ENCODE measurements at places on chromosomes 11 and 22.

DNA sequence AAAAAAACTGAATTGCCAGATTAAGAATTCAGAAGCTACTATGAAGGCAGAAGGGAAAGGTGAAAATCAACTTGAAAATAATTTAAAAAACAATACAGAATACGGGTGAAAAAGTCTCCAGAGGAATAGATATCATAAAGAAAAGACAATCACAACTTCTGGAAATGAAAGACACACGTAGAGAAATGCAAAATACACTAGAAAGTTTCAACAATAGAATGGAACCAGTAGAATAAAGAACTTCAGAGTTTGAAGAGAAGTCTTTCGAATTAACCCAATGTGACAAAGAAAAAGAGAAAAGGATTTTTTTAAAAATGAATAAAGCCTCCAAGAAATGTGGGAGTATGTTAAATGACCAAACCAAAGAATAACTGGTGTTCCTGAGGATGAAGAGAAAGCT is 263.8 kb upstream of the FAT3 start:
- DNase-seq, result no peak

DNA sequence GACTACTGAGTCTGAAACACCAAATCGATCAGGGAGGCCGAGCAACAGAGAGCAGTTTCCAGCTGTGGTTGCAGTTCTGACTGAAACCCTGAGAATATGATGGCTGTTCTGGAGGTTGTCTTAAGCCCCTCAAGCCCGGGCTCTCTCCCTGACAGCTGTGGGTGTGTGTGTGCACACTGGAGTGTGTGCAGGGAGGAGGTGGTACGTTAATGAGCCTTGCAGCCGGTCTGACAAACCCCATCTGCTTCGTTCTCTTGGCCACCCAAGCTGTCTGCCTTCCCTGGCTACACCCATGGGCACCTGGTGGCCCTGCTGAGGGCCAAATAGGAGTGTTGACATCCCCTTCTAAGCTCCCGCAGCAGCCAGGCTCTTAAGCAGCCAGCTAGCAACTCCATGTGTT is 189.8 kb downstream of the KIRREL3 start:
- no peak for DNase-seq

DNA sequence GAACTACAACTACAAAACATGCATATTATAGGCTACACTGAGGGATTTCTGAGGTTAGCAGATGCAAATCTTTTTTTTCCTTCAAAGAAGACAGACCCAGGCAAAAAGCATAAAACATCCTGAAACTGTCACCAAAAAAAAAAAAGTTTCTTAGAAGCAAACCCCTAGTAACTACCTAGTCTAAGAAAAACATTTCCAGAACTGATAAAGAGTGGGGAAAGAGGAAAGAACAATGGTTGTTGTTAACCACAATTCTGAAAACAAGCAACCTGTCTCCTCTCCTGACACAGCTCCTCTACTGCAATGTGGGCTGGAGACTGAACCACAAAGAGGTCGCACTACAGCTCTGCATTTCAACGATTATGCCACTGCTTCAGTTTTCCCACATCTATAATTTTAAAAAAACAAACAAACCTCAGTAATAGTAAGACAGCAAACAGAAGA is 15.0 kb downstream of the DENND5A start:
- DNase-seq, result no peak

DNA sequence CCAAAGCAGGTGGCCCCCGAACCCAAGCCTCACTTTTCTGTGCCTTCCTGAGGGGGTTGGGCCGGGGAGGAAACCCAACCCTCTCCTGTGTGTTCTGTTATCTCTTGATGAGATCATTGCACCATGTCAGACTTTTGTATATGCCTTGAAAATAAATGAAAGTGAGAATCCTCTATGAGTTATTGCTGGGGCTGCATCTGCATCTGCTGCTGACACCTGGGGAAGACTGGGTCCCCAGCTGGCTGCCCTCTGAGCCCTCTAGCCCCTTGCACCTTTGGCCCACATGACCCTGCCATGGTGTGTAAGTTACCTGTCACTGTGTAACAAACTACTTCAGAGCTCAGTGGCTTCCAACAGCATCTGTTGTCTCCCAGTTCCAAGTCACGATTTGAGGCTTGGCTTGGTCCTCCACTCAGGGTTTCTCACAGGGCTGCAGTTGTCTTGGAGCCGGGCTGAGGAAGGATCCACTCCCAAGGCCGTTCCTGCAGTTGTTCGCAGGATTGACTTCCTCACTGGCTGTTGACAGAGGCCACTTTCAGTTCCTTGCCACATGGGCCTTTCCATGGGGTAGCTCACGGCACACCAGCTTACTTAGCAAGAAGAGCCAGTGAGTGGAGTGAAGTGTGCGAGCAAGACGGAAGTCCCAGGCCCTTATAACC is 13.5 kb upstream of the UVRAG start:
- no peak for DNase-seq

DNA sequence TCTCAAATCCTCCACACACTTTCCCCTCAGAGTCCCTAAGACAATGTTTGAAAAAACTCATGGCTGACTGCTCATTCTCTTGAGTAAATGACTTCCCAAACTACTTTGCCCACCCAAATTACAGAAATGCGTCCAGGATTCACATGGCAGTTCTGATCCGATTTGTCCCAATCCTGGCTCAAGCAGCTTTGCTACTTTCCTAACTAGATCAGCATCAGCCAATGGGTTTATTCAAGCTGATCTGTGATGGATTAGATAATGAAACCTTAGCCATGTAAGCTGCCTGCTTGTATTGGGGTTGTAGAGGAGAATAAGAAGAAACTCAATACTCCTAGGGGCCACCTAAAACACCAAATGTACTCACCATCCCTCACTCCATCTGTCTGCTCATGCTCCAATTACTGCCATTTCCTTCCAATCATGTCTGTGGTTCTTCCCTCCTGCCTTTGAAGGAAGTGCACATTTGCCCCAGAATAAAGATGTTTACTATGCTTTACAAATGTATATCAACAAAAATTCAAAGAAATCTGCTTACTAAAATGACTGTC is 6.9 kb downstream of the RBFOX2 start:
- DNase-seq, result no peak

GRCh38 chr11:128318856-128319474 is 268.4 kb downstream of the ETS1 start:
- DNase-seq, result peak; percentile 39

Measured in stimulated activated CD4-positive, alpha-beta T cell treated with anti-CD3 and anti-CD28 coated beads, Interleukin-15, amount 100 ng/mL, for 1 hour (primary cell).